GM23248 (cell line): ENCODE measurements at places on chromosomes 16 and 17. TPM values are rescaled to one million over a fixed set of nuclear protein-coding genes. Genes with fewer than 3 reads are reported as not detected.

GRCh38 chr17:68775318-68775717, 174.2 kb upstream of the FAM20A start:
- no peak overlapping the region for H3K4me3 ChIP-seq
- DNase-seq = peak; percentile 39
- no peaks in the 10 kb centered on the region for H3K27me3 ChIP-seq
- no peaks in the 10 kb centered on the region for H3K36me3 ChIP-seq
- peak overlapping the region; percentile 35 for H3K27ac ChIP-seq

DNA sequence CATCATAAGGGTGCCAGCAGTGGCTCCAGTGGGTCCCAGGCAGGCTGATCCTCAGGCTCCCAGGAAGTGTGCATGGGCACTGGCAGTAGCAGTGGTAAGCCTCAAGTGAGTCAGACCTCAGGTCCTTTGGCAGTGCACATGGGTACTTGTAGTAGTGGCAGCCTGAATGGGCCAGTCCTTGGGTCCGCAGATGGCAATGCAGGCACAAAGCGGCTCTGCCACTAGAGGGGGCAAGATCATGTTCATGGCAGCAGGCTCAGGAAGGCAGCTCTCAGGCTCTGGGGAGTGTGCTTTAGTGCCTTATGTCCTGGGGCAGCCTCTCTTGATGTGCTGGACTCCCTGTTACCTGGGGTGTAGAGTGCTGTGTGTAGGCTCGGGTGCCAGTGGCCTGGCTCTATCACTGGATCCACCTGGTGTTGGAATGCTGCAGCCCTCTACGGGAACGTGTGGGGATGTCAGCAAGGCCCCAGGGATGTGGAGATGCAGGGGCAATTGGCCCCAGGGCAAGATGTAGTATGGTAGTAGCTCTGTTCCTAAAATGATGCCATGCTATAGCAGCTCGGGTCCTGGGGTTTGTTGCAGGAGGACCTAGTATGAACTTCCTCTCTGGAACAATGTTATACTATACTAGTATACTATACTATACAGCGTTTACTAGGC, 11.0 kb downstream of the ACSM3 start:
- no peaks in the 10 kb centered on the region for H3K4me1 ChIP-seq
- DNase-seq = peak; percentile 72
- H3K4me3 ChIP-seq = no peak overlapping the region
- no peaks in the 10 kb centered on the region for H3K36me3 ChIP-seq

ACSM3 gene
- 0.65 and 2.1 TPM in 2 replicates for total RNA-seq

- no peak overlapping the region for H3K4me3 ChIP-seq
- DNase-seq = peak; percentile 14
- no peaks in the 10 kb centered on the region for H3K36me3 ChIP-seq
- no peaks in the 10 kb centered on the region; the same call in 1 of the 2 replicates for H3K4me1 ChIP-seq
Observed at GRCh38 chr17:9725575-9725974, 65.8 kb downstream of the DHRS7C start.

CNGB1 gene
- total RNA-seq = not detected in 2 replicates

- H3K36me3 ChIP-seq = peaks cover 10% of the 10 kb centered on the region
- no peak overlapping the region for H3K27ac ChIP-seq
- H3K4me3 ChIP-seq = no peak overlapping the region
- no peaks in the 10 kb centered on the region for H3K27me3 ChIP-seq
- no peak for DNase-seq
Observed at GRCh38 chr17:67850991-67851631, 25.8 kb downstream of the BPTF start.

AANAT gene
- total RNA-seq = not detected in 2 replicates

- no peak overlapping the region for H3K4me3 ChIP-seq
- H3K27ac ChIP-seq = no peak overlapping the region
- no peaks in the 10 kb centered on the region for H3K4me1 ChIP-seq
- no peak for DNase-seq
- H3K36me3 ChIP-seq = no peaks in the 10 kb centered on the region
- H3K27me3 ChIP-seq = 0 out of 2 replicates have a peak, but pooled peaks cover 7% of the 10 kb centered on the region
Observed at GRCh38 chr16:74034200-74034599, 262.4 kb upstream of the PSMD7 start.

MYL4 gene
- not detected in 2 replicates for total RNA-seq

MYOCD gene
- total RNA-seq = under 0.01 TPM in 2 replicates

TAC4 gene
- not detected in 2 replicates for total RNA-seq
